Naive thymus-derived CD4-positive, alpha-beta T cell (primary cell): ENCODE measurements at places on chromosomes 11 and 22. TPM values are rescaled to one million over a fixed set of nuclear protein-coding genes. Genes with fewer than 3 reads are reported as not detected.

CD3D gene
- total RNA-seq: 232 TPM

IL17REL gene
- total RNA-seq: not detected

MMP8 gene
- not detected for total RNA-seq

ELFN2 gene
- total RNA-seq: 0.08 and 0.10 TPM in 2 replicates

KCTD14 gene
- total RNA-seq: not detected

B4GALNT4 gene
- 10.6 TPM for total RNA-seq

PATE2 gene
- total RNA-seq: not detected

UPB1 gene
- total RNA-seq: 3.4 TPM

LRRN4CL gene
- total RNA-seq: not detected

OR5A1 gene
- total RNA-seq: not detected

MS4A18 gene
- total RNA-seq: not detected in 2 replicates

DAGLA gene
- 0.15 and 0.20 TPM in 2 replicates for total RNA-seq

MIOX gene
- total RNA-seq: not detected

NCAM1 gene
- total RNA-seq: 1.4 TPM

ANO1 gene
- not detected for total RNA-seq

HTR3B gene
- not detected in 2 replicates for total RNA-seq

DMC1 gene
- not detected for total RNA-seq

OR2AG1 gene
- not detected for total RNA-seq

PCSK7 gene
- total RNA-seq: 170 and 196 TPM in 2 replicates

ROM1 gene
- 2.4 TPM for total RNA-seq

APOA5 gene
- total RNA-seq: not detected

FUT4 gene
- 7.0 and 7.2 TPM in 2 replicates for total RNA-seq

TIGD3 gene
- total RNA-seq: 2.0 TPM

GAL3ST1 gene
- not detected for total RNA-seq

MAPK11 gene
- 20.5 and 22.9 TPM in 2 replicates for total RNA-seq

TNNT3 gene
- total RNA-seq: 19.7 TPM

RIC8A gene
- total RNA-seq: 92.0 TPM

FAM83F gene
- total RNA-seq: 0.11 TPM

FAM180B gene
- 0.21 TPM for total RNA-seq

SHANK3 gene
- total RNA-seq: not detected

JAM3 gene
- total RNA-seq: 4.8 and 5.2 TPM in 2 replicates

OR51B6 gene
- not detected for total RNA-seq

GPHA2 gene
- total RNA-seq: not detected

THRSP gene
- total RNA-seq: not detected

OOSP4B gene
- not detected in 2 replicates for total RNA-seq

MMP3 gene
- total RNA-seq: not detected
